ENCODE measurements at places on chromosomes 13 and 19.

DNA sequence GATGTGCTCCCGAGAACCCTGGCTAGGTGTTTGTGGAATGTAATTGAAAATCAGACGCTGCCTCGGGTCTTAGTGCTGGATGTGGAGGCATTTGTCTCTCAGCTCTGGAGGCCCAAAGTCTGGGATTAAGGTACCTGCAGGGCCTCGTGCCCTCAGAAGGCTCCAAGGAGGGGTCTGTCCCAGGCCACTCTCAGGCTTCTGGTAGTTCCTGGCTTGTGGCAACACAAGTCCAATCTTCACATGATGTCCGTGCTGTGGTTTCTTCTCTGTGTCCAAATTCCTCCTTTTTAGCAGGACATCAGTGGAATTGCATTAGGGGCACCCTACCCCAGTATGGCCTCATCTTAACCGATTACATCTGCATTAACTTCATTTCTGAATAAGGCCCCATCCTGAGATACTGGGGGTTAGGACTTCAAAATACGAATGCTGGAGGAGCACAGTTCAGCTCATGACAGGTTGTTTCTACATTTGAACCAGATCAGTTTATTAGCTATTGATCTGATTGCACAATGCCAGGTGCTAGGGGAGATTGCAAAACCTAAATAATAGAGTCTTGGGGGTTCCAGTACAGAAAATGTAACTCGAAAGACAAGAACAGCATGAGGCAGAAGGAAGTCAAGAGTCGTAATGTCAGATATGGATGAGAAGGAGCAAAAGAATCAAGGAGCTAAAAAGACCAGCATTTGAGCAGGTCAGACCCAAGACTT lies 3.9 kb downstream of the ARHGEF7 start:
- DNase-seq, result no peak

DNA sequence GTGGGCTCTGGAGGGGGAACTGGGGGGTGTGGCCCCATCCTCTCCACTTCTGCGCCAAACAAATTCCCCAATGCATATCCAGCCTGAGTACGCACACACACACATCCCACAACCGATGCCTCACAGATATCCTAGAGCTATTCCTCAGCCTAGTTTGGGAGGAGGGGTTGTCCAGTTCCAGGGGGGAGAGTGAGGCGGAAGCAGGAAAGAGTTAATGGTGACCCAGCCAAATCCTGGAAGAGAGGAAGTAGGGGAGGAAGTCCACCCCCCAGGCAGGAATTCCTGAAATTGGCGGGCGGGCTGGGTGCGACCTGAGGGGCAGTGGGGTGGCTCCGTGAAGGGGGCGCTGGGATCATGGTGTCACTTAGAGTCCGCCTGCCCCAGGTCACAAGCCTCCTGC lies 897 bp downstream of the GPR4 start:
- DNase-seq, result no peak

DNA sequence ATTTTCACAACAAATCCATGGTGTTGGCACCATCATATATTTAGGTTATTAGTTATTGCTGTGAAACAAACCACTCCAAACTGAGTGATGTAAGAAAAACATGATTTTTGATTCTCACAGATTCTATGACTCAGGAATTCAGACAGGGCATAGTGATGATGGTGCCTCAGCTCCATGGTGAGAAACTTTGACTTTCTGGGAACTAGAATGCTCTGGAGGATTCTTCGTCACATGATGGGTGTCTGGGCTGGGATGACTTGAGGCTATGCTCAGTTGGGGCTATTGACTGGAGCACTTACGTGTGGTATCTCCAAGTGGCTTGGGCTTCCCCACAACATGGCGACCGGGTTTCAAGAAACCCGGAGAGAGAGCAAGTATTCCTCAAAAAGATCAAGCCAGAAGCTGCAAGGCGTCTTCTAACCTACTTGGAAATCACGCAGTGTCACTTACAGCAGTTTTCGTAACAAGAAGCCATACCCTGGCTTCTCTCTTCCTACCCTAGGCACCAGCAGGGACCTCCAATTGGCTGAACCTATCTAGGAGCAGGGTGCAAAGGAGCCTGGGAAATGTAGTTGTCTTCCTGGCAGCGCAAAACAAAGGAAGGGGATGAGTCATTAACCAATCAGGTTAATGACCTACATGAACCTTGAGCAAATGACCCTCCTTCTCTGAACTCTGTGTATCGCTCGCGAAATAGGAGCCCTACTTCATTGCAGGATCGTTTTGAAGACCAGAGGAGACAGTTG lies 22.4 kb downstream of the VAV1 start:
- DNase-seq, result no peak

- DNase-seq, result peak; percentile 66
Measured at GRCh38 chr19:2475018-2475701, 767 bp upstream of the GADD45B start.

GRCh38 chr19:15022752-15023151 lies 26.5 kb upstream of the CASP14 start:
- no peak for DNase-seq

All from stimulated activated CD4-positive, alpha-beta T cell treated with anti-CD3 and anti-CD28 coated beads, Interleukin-2, amount 100 ng/mL, for 48 hours (primary cell).